ENCODE measurements at places on chromosomes 5 and 9.

GRCh38 chr5:111223787-111224560 lies at the start of gene CAMK4:
Gene CAMK4, plus strand, starts transcription at chr5:111224384. Its CDS starts 100 bp downstream, at chr5:111224484.
- DNase-seq: peak; percentile 91

GRCh38 chr5:78744951-78745534 lies 96.5 kb upstream of the LHFPL2 start:
- no peak for DNase-seq

- DNase-seq: no peak
Observed at GRCh38 chr5:57191163-57191562, 17.3 kb downstream of the GPBP1 start.

GRCh38 chr5:72645064-72645846 lies 138.0 kb upstream of the ZNF366 start:
- no peak for DNase-seq
